Ammon's horn (tissue), 1 donor: ENCODE measurements at places on chromosomes 2 and 18.

DNA sequence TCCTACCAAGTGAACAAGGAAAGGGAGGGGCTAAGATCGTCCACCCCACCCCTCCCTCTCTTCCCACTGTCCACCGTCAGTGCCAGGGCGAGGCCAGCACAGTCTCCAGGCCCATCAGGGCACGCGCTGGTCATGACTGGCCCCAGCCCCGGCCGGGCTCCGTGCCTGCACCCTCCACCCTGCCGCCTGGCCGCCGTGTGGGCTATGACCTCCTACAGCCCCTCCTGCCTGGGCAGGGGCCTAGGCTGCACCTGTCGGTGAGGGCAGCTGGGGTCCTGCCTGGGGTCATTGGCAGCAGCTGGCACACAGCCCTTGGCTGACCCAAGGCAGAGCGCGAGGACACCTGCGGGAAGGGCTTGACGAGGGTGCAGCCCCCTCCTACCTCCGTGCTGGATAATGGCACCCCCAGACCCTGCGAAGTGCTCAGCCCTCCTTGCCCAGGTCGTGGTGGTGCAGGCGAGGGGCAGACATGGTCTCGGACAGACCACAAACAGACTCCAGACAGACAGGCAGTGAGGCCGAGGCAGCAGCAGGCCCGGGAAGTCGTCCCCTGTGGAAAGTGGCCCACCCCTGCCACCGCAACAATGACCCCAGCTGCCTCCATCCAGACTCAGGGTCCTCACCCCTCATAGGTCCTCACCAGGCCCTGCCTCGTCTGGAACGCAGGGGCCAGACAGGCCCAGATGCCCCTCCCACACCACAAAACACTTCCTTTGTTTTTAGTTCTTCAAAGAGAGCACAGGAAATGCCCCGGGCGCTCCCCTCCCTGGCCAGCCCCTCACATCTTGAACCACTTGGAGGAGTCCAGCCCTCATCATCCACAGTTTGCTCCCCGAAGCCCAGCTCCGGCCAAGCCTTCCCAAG is 43.1 kb upstream of the GPC1 start:
- no peak for DNase-seq

- no peak for DNase-seq
Observed at GRCh38 chr2:9681427-9681817, 50.6 kb upstream of the YWHAQ start.

- no peak for DNase-seq
Observed at GRCh38 chr2:70688427-70688826, 79.6 kb downstream of the ADD2 start.

DNA sequence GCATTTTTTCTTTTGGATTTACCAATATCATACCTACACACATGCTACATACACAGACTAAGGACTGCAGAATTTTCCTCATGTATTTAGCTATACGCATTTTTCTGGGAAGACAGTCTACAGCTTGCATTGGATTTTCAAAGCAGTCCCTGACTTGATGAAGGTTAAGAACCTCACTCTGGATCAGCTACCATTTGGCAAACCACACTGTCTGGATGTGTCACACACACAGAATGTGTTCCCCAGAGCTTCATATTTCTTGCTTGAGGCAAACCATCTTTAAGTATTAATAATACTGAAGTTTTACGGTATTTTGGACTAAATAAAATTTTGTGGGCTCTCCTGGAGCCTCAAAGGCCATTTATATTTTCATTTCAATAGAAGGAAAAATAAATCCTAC is 102.3 kb downstream of the TCF4 start:
- DNase-seq = no peak

DNA sequence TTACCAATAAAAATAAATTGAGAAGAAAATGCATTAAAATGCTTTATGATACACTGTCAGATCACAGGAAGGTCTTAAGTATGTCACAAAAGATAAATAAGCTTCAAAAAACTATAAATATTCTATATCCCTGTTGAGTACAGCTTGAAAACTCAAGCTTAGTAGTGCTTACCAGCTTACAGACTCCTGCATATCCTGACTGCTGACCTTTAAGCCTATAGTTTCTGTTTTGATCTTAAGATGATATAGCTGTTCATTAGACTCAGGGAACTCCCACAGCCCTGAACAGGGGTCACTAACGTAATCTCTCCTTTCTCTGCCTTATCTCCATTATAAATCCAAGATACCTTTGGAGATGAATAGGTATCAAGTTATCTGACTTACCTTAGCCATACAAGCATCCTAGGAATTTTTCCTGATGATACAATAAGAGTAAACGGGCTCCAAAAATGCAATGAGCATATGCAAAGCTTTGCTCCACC is 93.7 kb upstream of the RBBP8 start:
- DNase-seq = no peak

- DNase-seq = no peak
Observed at GRCh38 chr18:9522952-9523351, 47.6 kb downstream of the RALBP1 start.

- DNase-seq = no peak
Observed at GRCh38 chr2:188576651-188577050, 285.0 kb downstream of the GULP1 start.

- DNase-seq = peak; percentile 54
Observed at GRCh38 chr2:101253013-101253702, 472 bp downstream of the CNOT11 start.

DNA sequence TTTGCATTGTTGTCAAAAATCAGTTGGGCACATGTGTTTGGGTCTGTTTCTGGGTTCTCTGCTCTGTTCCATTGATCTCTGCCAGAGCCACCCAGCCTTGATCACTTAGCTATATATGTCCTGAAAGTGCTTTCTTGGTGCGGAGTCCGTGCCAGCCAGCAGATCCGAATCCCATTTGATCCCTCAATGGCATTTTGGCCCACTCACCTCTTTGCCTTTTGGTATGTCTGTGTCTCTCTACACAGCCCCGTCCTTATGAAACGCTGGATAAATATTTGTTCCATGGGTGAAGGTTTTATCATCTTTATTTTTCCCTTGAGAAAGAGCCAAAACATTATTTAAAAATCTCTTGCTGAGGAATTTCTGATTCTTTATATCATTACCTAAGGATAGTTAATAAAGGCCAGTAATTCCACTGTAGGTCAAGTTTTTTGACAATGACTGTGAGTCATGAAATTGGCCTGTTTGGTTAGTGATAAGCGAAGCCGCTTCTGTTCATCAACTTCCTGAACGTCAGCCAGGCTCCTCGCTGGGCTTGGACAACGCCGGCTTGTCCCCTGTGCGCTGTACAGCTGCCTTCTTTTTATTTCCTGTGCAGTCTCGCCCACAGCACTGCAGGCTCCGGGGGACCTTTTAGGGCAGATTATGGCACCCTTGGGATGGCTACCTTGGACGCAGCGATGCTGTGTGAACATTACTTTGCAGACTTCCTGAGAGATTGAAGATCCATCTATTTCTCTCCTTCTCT is 24.9 kb downstream of the MTCL1 start:
- DNase-seq = peak; percentile 34

DNA sequence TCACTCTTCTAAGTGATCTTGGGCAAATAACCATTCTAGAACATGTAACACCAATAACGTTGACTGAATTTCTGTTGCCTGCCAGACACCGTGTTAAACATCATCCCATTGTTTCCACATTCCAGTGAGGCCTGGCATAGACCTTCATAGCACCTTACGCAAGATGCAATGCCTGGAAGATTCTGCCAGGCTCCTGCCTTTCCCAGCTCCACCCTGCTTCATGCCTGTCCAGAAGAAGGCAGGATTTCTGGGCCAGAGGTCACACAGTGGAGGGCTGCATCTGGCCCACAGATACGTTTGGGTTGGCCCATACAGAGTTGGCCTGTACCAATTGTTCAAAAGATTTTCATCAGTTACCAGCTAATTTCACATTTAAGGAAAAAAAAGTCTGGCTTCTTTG is 46.3 kb downstream of the EN1 start:
- DNase-seq = no peak

- DNase-seq = peak; percentile 35
Observed at GRCh38 chr2:17918789-17919188, 40.3 kb downstream of the KCNS3 start.

GRCh38 chr2:238476258-238476657 is 49.5 kb downstream of the ASB1 start:
- DNase-seq = no peak

DNA sequence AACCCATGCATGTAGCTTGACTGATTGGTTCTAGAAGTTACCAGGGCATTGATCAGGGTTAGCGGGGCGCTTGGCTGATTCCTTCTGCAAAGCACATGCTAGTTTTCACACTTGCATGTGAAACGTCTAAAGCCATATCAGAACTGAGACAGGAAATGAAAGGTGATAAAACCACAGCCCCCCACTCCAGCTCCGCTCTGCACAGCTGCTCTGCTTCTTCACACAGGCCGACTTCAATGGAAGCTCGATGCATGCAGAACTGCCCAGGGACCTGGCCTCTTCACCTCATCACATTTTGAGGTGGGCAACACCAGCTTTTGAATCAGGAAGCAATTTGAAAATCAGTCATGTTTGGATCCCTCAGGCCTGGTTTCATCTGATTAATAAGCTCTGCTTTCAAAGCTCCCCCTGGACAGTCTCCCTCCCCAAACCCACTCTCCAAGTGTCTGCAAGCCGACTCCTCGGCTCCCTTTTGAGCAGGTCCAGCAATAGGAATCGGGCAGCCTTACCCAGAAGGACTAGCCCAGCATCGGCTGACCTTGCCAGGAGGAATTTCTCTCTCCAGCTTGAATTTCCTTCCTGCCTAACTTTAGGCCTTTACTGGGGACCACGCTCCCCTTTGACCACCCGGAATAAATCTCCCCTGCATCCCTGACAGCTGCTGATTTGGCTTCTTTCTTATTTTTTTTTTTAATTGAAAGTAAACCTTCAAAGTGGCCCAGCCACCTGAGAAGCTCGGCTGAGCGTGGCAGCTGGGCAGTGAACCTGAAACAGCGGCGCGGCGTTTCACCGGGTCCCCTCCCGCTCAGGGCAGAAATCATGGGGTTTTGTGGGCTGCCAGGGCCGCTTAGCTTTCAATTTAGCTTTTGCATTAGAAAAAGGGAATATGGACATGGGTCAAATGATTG is 31.7 kb downstream of the HRH4 start:
- no peak for DNase-seq

- DNase-seq = no peak
Observed at GRCh38 chr2:180161415-180161814, 154.3 kb upstream of the CWC22 start.

GRCh38 chr2:9236045-9236344 is 29.4 kb downstream of the ASAP2 start:
- no peak for DNase-seq

- no peak for DNase-seq
Observed at GRCh38 chr2:187187519-187187918, 260.5 kb downstream of the CALCRL start.

- DNase-seq = no peak
Observed at GRCh38 chr2:172462849-172463381, 35.5 kb downstream of the ITGA6 start.
